GM12864 (cell line): ENCODE measurements at places on chromosomes 1 and 21.

GRCh38 chr1:245366886-245367285 lies 212.1 kb downstream of the KIF26B start:
- no peak for DNase-seq

GRCh38 chr1:197771904-197772556 lies 3.2 kb downstream of the DENND1B start:
- DNase-seq = no peak

DNA sequence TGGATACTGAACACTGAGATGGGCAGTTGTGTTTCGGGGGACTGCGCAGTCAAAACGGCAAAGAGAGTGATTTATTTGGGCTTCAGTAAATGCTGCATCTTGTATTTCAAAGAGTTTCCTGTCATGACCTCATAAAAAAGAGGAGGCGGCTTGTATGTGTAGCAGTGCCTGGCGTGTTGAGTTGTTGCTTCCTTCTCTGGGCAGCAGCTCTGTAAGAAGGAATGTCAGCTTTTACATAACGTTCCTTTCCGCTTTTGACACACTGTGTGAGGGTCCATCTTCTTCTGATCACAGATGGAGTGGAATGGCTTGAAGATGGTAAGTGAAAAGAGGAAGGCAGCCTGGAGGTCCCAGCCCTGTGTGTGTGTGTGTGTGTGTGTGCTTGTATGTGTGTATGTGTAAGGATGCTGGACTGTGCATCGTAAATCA lies 941 bp downstream of the ELAVL4 start:
- DNase-seq = no peak

- DNase-seq = no peak
These were observed 213.0 kb downstream of the LMX1A start for GRCh38 chr1:165143437-165144065.

GRCh38 chr1:117015724-117016123 lies 14.2 kb downstream of the CD101 start:
- no peak for DNase-seq

GRCh38 chr1:214438530-214438929 lies 112.9 kb downstream of the PTPN14 start:
- DNase-seq = no peak

DNA sequence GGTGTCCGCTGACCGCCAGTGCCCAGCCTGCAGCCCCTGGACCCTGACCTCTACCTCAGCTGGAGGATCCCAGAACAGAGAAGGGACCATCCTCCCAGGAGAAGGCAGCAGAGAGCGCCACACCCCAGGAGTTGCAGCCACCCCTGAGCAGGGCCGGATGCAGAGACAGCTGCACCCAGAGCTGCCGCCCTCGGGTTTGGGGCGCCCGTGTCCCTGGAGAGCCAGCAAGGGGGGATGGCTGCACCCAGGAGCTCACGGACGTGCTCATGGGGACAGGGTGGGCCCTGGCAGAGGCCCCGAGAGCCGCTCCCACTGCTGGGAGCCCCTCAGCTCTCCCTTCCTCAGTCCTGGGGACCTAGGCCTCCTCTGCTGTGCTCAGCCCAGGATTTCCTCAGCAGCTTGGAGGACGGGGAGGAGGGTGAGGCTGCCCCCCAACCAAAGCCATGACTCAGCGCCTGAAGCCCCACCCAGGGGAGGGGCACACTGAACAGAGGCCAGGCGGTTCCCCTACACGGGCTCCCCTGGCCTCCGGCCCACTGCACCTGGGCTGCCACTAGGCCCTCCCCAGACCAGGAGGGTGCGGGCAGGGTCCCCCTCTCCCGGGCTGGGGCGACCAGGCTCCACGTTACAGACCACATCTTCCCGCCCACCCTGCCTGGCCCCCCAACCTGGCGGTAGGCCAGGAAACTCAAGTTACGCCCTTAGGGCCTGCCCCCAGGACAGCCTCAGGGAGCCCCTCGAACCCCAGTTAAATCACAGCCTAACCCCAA lies 2.2 kb downstream of the ACAP3 start:
- DNase-seq = peak; percentile 33

- DNase-seq = no peak
These were observed 987 bp upstream of the CDCP2 start for GRCh38 chr1:54153535-54154439.

GRCh38 chr1:220045356-220046051 lies 801 bp downstream of the EPRS1 start:
- DNase-seq = no peak

DNA sequence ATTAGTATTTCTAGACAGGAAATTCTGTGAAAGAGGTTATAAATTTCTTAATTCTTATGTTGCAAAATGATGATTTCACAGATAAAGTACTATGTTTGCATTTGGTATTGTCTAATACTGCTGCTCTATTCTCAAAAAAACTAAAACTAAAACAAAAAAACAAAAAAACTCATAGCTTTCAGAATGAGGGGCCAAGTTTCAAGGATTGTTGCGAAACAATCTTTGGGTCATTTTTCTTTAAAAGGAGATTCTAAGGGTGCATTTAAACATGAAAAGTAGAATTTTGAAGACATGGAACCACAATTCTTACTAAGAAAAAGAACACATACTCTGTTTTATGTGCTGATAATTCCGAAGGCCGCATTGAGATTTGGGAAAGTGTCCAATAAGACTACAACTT lies 645.1 kb downstream of the ADGRL2 start:
- no peak for DNase-seq

- no peak for DNase-seq
These were observed 24.4 kb downstream of the SZRD1 start for GRCh38 chr1:16391411-16391810.

GRCh38 chr1:155081472-155082300 lies 3.0 kb downstream of the EFNA3 start:
- DNase-seq = no peak

DNA sequence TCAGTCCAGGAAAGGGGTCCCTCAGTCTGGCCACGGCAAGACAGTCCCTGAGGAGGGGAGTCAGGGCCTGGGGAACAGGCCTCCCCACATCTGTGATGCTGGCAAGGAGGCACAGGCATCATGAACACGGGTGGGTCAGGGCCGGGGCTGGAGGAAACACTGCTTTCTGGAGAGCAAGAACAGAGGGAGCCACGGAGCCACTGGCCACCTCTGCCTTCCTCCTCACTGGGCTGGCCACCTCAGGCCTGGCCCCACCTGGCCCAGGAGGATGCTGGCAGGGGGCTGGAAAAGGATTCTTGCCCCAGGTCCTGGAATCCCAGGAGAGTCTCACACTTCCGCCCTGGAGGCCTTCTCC lies 15.7 kb downstream of the BLACAT1 start:
- DNase-seq = no peak

GRCh38 chr1:151009206-151009587 lies 948 bp downstream of the PRUNE1 start:
- no peak for DNase-seq

GRCh38 chr1:19311503-19311930 lies 427 bp downstream of the AKR7A2 start:
- no peak for DNase-seq

- DNase-seq = no peak
These were observed 318.5 kb upstream of the C1orf174 start for GRCh38 chr1:4218619-4219018.

DNA sequence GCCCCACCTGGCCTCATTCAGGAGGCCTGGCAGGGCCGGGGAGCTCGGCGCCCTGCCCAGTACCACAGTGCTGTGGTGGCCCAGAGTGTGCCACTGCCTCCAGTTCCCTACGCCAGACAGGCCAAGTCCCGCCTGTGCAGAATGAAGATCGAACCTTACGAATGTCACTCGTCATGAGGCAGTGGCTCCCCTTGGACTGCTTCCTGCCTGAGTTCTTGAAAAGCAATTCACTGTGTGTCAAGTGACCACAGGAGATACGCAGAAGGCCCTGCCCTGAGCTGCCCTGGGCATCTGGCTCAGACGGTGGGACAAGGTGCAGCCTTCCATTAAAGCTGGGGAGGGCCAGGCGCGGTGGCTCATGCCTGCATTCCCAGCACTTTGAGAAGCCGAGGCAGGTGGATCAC lies 49.6 kb upstream of the LRP8 start:
- DNase-seq = no peak

GRCh38 chr1:89451011-89451410 lies 73.6 kb upstream of the LRRC8B start:
- no peak for DNase-seq

GRCh38 chr21:39050841-39051587 lies 132.2 kb downstream of the PSMG1 start:
- no peak for DNase-seq

GRCh38 chr1:22471078-22471477 lies 19.4 kb downstream of the ZBTB40 start:
- DNase-seq = no peak

DNA sequence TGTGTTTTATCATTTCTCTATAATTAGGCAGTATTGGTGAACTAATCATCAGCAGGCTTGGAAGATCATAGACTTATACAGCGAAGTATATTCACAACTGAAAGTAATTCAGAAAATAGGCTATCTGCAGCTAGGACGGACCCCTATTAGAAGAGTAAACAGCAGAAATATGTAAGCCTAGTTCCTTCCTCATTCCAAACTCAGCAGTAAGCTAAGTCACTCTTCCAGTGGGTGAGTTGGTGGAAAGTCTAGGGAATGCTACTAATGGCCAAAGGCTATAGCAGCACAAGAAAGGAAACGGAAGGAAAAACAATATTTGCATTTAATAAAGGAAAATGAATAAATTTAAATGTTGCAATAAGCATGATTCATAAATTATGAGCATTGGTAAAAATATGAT lies 918.1 kb upstream of the TMPRSS15 start:
- no peak for DNase-seq

DNA sequence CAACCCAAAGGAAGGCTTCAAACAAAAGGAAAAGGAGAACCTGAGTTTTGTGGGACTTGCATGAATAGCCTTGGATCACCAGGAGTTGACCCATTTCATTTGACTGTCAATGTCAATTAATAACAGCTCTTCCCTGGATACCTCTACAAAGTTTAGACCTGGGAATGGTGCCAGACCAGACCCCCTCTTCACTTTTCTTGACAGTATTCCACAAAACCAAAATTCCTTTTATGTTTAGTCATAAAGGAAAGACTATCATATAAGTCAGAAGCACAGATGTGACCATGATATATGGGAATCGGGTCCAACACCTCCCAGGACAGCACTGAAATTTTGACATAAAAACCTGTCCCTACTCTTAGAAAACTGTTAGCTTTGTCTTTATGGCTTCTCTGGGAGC lies 191.8 kb downstream of the LYPLAL1 start:
- no peak for DNase-seq

GRCh38 chr1:229627003-229627402 lies 956 bp downstream of the URB2 start:
- DNase-seq = no peak

DNA sequence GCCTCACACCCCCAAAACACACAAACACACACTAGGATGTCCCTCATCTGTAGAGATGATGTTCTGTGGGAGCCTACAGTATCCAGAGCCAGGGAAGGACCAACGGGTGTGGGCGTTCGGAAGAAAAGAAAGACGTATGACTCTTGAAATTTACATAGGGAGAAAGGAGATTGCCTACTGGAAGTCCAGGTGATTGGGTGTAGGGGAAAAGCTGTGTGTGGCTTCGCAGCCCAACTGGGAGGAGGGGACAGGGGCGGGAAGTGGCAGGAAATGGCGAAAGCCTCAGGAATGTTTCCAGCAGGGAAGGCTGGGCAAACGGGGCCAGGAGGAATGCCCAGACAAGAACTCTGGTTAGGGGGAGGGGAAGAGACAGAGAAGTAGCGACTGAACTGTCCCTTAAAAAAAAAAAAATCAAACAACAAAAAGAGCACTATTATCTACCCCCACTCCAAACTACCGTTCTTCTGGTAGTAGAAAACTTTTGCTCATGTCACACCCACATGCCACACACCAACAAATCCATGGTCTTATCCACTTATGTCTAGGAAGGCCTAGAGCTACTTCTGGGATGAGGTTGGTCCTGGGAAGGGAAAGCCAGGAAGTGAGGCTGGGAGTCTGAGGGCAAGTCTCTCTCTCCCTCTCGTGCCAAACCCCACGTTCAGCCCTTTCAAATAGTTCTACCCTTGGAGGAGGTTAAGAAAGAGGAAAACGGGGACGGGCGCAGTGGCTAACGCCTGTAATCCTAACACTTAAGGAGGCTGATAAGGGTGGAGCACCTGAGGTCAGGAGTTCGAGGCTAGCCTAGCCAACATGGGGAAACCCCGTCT lies 1.8 kb upstream of the CKS1B start:
- no peak for DNase-seq

- DNase-seq = no peak
These were observed 3.4 kb upstream of the PLEKHM2 start for GRCh38 chr1:15680561-15681348.

DNA sequence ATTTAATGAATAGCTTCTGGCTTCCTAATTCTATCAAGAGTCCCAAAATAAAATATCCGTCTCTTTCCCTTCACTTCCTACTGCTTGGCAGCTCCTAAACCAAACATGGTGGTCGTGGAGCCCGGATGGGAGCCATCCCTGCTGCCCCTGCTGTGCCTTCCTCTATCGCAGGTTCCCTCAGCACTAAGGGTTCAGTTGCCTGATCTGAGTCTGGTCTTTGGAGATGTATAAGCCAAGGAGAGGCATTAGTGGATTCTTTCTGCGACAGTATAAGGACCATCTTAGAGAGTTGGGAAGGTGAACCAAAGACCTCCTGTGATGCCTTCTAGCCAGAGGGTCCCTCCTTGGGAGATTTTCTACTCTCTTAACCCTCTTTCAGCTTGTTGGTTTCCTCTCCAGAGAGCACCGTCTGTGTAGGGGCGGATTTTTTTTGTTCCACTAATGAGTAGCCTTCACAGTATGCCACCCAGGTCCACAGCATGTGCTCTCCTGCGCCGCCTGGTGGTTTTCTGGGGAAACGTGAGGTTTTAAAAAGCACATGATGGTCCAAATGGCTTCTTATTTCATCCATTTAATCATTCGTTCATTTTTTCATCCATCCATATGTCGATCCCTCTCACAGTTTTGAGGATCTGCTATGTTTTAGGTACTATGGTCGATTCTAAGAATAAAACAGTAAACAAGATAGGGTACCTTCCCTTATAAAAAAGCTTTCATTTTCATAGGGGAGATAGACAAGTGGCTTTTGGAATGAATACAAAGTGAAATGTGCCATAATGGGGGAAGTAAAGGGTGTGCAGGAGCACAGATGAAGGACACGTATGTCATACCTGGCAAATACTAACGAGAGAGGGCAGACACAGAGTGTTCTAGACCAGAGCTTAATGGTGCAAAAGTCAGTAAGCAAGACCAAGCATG lies 71.0 kb downstream of the NFASC start:
- peak; percentile 7 for DNase-seq
